ENCODE measurements at places on chromosomes 3 and 15.

DNA sequence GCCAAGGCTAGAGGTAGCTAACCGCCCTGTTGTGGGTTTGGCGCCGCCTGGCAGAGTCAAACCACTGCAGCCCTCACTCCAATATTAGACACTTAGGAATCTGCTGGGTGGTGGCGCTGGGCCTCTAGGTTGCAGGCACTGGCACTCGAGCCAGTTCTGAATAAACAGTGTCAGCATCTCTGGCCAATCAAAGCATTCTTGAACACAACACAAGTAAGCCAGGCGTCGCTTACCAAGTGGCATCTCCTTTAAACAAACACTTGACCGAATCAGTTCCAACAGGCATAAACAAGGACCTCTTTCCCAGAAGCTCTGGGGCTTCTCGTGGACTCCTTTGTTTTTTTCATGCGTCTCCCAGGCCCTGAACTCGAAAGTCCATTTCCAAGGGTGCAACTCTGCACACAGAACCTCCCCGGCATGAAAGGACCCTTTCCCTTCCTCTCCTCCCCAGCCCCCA, 82.3 kb downstream of the LRIG1 start:
- no peak for DNase-seq

DNA sequence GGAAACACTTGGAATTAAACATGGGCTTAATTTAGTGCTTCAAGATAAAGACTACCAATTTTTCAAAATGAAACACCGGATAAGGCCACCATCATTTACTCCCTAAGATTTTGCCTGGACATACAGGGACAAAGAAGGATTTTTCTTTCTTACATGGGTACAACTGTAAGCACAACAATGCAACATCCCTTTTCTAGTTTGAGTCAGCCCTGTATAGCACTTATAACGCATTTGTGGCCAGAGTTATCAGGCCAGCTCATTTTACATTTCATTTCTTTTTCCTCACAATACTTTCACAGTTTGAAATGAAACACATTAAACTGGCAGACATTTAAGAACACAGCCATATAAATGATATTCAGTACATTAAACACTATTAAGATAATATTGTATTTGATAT, 9.8 kb upstream of the SUCNR1 start:
- no peak for DNase-seq

- no peak for DNase-seq
These were observed 217.3 kb downstream of the RORA start for GRCh38 chr15:61011576-61012336.

- DNase-seq = no peak
These were observed 254.1 kb upstream of the ARPP21 start for GRCh38 chr3:35385271-35385670.

DNA sequence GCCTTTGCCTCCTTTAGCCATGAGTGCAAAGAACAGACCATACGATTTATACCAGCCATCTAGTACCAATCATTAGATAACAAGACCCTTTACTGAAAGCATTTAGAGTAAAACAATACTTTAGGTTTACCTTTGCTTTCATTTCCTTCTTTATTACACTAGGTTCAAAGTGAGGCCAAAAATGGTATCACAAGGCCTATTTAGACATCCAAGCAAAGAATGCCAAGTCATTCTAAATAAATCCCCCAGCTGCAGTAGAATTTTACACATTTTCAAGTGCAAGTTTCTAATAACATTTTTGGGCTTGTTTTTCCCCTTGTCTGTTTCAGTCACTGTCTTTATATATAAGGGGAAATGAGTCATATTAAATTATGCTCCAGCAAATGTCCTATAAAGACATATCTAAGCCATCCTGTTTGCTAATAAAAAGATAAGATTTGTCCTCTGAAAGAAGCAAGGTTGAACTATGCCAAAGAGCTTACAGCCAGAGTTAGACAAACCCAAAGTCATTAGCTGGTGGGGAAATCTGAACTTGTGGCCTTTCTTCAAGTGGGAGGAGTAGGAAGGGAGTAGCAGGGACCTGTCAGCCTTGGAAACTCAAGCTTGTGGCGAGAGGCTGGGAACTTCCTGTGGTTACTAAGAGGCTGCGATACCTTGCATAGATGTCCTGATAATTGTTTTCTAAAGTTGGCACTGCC, 232.7 kb downstream of the MECOM start:
- DNase-seq = no peak

DNA sequence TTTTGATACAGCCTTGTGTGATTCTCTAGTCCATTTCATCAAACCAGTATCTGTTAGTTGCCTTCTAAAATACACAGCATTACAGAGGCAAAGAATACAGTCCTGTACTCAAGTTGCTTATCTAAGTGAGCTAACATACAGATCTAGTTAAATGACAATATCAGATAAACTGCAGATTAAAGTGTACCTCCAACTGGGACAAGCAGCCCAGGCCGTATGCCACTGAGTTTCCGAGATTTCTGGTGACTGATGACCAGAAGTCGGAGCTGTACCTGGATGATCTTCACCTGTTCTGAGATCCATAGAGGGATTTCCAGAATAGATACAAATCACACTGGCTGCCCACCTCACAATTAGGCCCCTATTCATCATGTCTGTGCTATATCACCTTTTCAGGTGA, 6.3 kb upstream of the TRIM59 start:
- DNase-seq = no peak

- DNase-seq = no peak
These were observed 180.6 kb downstream of the PLCL2 start for GRCh38 chr3:17065315-17065714.

DNA sequence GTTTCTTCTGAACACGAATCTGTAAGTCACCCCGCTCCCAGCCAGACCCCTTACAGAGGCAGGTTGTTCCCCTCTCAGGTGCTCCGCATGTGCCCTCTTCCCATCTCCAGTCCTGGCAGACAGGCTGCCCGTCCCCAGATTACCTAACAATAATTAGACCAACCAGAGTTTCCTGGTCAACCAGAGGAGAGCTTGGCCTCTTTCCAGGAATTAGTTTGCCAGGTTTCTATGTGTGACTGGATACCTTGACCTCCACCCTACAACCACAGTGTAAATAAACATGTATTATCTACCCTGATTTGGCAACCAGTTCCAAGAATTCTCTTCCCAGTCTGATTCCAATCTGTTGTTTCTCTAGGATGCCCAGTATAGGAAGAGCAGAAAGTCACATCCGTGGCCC, 178.0 kb upstream of the UMPS start:
- DNase-seq = no peak

- peak; percentile 76 for DNase-seq
These were observed 1.1 kb downstream of the WDR82 start for GRCh38 chr3:52277071-52277964.

GRCh38 chr3:32401126-32401525, 9.5 kb downstream of the CMTM7 start:
- no peak for DNase-seq

- no peak for DNase-seq
These were observed 9.6 kb downstream of the OSBPL11 start for GRCh38 chr3:125585595-125586223.

GRCh38 chr3:177062052-177062732, 135.1 kb downstream of the TBL1XR1 start:
- DNase-seq = no peak

- no peak for DNase-seq
These were observed 35.5 kb downstream of the CADPS start for GRCh38 chr3:62839748-62840147.

- DNase-seq = no peak
These were observed 166.1 kb downstream of the RYR3 start for GRCh38 chr15:33476908-33477307.

DNA sequence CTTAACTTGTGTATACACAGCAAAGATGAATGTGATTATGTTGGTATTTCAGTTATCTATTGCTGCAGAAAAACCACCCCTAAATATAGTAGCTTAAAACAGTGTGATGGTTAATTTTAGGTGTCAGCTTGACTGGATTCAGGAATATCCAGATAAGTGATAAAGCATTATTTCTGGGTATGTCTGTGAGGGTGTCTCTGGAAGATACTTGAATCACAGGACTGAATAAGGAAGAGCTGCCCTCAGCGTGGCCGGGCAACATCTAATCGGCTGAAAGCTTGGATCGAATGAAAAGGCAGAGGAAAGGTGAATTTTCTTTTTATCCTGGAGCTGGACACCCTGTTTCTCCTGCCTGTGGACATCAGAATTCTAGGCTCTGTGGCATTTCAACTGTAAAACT, 132.0 kb upstream of the SYNPR start:
- no peak for DNase-seq

GRCh38 chr3:33453331-33453761, 13.1 kb upstream of the UBP1 start:
- DNase-seq = no peak

DNA sequence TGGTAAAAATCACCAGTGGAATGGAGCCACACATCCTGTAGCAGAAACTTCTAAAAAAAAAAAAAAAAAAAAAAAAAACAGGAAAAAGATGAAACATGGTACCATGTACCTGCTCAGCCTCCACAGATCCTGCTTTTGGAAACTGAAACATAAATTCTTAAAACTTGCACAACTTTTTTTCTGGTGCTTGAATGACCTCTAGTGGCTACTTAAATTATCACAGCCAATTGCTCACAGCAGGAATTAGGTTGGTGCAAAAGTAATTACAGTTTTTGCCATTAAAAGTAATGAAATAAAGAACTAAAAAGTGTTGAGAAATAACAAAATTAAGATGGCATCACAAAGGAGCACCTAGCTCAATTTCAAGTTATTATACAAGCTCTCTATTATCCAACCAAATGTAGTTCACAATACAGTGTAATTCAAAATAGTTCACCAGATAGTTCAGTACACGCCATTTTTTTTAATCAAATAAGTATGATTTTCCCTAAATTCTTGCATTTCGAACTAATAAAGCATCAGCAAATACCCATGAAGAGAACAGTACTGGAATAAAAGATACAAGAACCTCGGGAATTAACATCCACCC, 80.6 kb downstream of the ULK4 start:
- DNase-seq = no peak

- DNase-seq = no peak
These were observed 11.0 kb downstream of the LYSMD2 start for GRCh38 chr15:51726302-51727073.

GRCh38 chr3:110804856-110805255, 266.8 kb upstream of the NECTIN3 start:
- DNase-seq = no peak

DNA sequence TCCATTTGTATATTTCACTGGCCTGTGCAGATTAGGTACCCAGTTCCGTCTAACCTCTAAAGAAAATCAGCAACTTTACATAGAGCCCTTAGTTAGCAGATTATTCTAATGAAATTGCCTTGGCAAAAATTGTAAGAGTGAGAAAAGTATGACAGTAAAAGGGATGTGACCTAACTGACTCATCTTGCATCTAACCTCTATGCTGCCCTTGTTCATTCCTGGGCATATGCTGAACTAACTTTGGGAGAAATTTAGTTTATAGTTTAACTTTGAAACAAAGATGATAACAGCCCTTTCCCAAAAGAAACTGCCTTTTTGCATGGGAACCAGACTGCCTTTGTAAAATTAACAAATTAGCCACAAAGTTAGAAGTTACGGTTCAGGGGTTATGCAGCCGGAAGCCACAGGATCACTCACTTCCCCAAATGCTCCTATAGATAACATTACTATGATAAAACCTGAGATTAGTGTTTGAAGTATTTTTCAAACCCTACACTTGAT, 839.8 kb upstream of the ALCAM start:
- no peak for DNase-seq

GRCh38 chr3:23072693-23073092, 130.4 kb upstream of the UBE2E2 start:
- DNase-seq = no peak

GRCh38 chr3:153892126-153892525, 229.1 kb upstream of the ARHGEF26 start:
- DNase-seq = no peak

DNA sequence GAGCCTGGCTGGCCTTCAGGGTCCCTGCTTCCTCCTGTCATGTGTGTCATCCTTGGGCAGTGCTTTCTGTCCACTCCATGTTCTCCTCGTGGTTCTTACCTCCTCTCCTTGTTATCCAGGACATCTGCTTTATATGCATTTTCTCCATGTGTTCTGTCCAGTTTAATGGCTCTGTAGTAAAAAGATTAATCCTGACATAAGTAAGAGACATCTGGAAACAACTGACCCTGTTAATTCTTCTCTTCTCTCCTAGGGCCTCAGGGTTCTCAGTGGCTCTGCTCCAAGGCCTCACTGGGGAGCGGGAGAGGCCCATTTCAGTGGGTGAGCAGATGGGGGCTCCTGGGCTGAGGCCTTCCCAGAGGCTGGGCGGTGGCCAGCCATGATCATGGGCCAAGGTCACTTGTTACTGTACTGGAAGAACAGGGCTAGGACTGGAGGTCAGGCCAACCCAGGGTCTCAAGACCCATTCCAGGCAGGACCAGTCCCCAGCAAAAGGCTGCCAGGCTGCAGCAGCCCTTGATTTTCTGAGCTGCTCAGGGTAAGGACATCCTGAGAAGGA, 20.2 kb upstream of the CDCP1 start:
- no peak for DNase-seq

DNA sequence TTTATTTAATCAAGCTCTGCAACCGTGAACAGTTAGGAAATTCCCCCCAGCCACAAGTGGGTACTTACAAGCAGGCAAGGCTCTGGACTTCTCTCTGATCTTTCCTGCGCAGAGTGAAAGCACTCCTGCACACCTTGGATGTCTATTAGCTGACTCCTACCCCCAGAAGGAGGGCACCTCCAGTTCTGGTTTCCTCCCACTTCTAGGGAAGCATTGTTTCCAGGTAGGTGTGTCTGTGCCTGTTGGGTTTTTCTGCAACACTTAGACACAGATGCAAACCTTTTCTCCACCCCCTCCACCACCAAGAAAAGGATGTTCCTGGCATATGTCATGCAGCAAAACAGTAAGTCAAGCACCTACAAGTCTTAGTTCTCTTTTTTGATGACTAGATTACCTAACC, at the start of gene ZBED2:
TSS of gene ZBED2 (minus strand) at position 115 of the 400 bp plus-strand sequence. CDS start 1,145 bp downstream, outside the sequence.
- no peak for DNase-seq

DNA sequence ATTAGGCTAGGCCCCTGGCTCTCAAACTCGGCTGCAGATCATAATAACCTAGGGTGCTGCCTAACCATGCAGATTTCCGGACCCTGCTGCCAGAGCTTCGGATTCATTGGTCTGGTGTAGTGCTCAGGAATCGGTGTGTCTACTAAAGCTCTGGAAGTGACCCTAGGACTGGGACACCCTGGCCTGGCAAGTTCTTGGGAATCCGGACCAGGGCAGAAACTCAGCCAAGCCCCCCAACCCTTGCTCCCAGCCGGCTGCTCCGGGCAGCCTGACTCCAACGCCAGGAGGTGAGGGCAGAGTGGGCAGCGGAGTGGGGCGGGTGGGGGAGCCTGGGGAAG, 23.0 kb downstream of the IGDCC3 start:
- DNase-seq = no peak
